ENCODE measurements at places on chromosomes 12 and 14.

DNA sequence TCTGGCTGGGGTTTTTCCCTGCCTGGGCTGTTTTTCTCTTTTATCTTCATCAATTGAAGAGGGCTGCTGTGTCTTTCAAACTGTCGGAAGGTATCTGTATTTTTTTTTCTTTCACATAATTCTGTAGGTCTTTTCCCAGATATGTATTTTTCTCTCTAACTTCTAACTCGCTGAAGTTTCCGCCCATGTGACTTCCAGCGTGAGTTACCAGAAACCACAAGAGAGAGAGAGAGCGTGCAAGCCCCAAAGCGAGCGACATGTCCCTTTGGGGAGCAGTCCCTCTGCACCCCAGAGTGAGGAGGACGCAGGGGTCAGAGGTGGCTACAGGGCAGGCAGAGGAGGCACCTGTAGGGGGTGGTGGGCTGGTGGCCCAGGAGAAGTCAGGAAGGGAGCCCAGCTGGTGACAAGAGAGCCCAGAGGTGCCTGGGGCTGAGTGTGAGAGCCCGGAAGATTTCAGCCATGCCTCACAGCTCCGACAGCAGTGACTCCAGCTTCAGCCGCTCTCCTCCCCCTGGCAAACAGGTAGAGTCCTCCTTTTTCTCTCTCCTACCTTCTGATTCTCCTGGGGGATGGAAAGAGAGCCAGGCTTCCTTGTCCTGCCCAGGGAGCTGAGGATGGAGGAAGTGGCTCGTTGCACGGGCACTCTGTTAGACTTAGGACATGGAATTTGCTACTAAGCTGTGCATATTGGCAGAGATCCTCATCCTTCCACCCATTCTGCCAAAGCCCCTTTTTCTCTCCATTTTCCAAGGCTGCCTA lies at the start of gene BATF:
Gene BATF (plus strand): TSS at position 246 of the 759 bp plus-strand sequence. CDS start 214 bp downstream, at position 460.
- DNase-seq = no peak

- DNase-seq = no peak
Measured at GRCh38 chr12:69410571-69410970, 51.0 kb downstream of the YEATS4 start.

- DNase-seq = no peak
Measured at GRCh38 chr14:22739423-22739822, 27.1 kb upstream of the OXA1L start.

GRCh38 chr12:62601765-62602164 lies 135.1 kb downstream of the MON2 start:
- peak; percentile 35 for DNase-seq

DNA sequence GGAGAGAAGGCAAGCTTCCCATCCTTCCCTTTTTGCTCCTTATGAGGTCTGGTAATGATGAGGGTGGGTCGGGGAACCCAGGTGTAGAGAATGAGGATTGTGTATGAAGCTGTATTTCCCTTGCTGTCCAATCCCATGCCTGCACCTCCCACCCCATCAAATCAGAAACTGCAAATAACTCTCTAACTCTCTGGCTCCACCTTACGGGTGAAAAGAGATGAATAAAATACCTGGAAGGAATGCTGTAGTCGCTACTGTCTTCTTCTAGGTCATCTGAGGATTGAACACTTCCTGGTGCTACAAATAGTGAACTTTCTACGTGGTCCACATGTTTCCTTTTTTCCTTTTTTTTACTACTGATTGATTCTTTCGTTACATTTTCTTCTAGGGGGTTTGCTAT lies 38.9 kb upstream of the DICER1 start:
- DNase-seq = peak; percentile 63

DNA sequence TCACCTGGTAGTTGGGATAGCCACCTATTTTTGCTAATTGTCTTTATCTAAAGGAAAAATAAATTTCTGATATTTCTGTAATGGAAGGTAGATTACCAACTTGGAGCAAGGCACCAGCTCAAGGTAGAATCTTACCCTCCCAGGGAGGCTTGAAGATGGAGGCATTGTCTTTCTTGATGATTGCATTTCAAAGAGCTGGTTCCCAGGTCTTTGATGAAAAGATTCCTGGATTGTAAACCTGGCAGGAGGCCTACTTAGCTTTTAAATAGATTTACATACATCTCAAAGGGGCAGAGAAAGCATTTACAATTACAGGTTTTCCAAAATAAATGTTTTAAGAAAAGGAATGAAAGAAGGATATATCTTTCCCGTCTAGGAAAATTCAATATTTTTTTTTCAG lies 729.2 kb downstream of the LRFN5 start:
- no peak for DNase-seq

DNA sequence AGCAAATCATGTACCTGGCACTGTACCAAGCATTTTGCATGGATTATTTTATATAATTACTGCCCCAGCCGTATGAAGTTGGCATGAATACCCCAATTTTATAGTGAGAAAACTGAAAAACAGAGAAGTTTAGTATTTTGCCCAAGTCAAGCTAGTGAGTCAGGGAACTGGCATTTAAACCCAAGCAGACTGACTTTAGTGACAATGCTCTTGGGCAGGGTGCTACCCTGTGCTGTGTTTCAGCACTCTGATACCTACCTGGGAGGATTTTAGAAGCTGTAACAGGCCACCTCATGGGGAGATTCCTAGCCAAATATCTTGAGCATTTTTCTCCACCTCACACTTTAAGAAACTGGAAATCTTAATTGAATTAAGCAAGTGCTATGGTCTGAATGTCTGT lies 98.1 kb upstream of the MAX start:
- DNase-seq = no peak

All from NCI-H82 (cell line).